Hindlimb muscle (tissue), 1 donor: ENCODE measurements at places on chromosomes 2 and 18.

DNA sequence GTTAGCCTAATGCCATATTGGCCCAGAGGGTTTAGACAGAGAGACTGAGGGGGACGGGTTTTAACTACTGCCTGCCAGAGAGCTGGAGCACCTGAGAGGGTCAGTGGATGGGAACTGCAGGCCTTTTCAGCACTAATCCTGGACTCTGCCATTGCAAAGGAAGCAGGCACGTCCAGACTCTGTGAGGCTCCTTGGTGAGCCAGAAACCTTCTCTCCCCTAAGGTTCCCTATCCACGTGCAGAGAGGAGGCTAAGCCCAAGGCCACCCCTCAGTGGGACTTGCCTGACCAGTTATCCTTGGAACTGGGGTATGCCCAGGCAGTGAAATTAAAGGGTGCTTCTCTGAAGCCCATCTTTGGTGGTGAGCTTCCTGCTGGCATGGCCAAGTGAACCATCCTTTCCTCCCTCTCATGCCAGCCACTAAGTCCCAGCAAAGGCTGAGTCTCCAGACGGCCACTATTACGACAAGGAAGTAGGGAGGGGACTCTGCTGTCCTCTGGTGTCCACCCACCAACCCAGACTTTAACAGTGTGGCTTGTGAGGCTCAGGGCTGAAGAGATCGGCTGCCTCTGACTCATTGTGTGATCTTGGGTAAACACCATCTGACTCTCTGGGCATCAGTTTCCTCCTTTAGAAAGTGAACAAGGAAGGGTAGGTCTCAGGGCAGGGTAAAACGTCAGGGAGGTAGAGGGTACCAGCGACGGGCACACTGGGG lies 3.9 kb upstream of the MLPH start:
- no peak for DNase-seq

GRCh38 chr18:79355433-79356335 lies 40.0 kb upstream of the NFATC1 start:
- no peak for DNase-seq

- DNase-seq: no peak
Measured at GRCh38 chr2:28904802-28905457, 10.5 kb downstream of the WDR43 start.

DNA sequence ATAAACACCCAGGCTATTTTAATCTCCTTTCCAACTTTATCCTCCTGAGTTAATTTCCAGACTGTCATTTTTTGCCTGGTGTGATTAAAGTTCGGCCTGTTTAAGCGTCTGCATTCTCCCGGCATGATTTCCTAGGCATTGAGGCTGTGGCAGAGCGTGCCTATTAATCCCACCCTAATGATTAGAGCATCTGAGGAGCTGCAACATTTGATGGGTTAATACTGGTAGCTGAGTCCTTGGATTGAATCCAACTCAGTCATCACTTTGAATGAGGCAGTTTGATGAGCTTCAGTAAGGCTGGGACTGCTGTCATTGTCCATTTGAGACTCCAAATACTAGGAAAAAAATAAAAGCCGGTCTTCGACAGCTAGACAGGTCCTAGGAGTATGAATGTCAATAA lies 882.5 kb downstream of the SLC4A3 start:
- no peak for DNase-seq

- DNase-seq: no peak
Measured at GRCh38 chr2:178526256-178526655, 46.0 kb downstream of the PLEKHA3 start.

DNA sequence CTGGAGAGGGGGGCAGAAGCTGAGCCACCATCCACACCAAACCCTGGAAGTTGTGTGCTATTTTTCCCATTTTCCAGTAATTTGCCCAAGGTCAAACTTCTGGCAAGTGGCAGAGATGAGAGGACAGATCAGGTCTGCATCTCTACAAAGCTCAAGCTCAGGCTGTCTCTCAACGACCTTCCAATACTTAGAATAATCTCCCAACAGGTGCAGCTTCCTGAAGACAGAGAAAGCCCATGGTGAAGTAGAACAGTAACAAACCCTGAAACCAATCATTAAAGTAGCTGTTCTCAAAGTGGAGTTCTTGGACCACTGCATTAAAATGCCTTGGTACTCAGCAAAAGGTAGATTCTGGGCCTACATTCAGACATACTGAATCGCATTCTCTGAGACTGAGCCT lies 37.6 kb downstream of the TMEM131 start:
- DNase-seq: no peak

- DNase-seq: no peak
Measured at GRCh38 chr2:145765874-145766273, 1246.0 kb upstream of the ZEB2 start.

DNA sequence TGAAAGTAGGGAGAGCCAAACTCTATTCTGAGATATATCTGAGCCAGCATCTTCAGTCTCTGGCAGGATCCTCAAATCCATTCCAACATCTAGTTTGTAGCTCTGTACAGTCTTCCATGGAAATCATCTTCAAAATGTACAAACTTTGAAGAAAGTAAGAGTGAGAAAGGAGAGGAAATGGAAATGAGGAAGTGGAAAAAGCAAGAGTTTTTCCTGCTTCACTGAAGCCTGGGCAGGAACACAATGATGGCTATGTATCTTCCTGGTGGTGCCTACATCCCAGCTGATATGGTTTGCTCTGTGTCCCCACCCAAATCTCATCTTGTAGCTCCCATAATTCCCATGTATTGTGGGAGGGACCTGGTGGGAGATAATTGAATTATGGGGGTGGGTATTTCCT lies 4.1 kb upstream of the RPIA start:
- DNase-seq: no peak

DNA sequence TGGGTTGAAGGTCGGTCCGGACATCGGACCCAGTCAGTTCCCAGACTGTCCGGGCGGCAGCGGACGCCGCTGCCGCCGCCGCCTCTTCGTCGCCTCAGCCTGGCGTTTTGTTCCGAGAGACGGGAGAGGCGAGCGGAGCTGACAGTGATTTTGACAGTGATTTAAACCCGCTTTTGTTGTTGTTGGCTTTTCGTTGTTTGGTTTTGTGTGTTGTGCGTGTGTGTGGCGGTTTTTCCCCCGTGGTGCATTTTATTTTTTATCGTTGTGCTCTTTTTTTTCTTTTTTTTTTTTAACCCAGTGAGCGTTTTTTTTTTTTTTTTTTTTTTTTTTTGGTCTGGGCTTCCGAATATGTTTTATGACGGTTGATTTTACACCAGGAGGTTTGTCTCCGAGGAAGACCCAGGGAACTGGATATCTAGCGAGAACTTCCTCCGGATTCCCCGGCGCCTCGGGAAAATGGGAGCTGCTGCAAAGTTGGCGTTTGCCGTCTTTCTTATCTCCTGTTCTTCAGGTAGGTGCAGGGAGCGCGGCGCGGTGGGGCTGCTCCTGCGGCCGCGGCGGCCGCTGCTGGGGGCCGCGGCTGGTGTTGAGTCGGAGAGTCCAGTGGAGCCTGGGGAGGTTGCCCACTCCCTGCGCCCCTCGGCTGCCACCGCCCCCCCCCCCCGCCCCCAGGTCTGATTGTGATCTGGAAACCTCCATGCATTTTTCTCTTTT lies at the start of gene ACVR2A:
TSS of gene ACVR2A (plus strand) at position 333 of the 714 bp plus-strand sequence. CDS start at position 457, 124 bp downstream.
- peak; percentile 52 for DNase-seq

GRCh38 chr2:159775021-159775420 lies 23.0 kb downstream of the CD302 start:
- DNase-seq: no peak

GRCh38 chr2:62966991-62967390 lies 83.6 kb upstream of the OTX1 start:
- no peak for DNase-seq

- DNase-seq: no peak
Measured at GRCh38 chr2:136008205-136008865, 22.9 kb upstream of the DARS1 start.

DNA sequence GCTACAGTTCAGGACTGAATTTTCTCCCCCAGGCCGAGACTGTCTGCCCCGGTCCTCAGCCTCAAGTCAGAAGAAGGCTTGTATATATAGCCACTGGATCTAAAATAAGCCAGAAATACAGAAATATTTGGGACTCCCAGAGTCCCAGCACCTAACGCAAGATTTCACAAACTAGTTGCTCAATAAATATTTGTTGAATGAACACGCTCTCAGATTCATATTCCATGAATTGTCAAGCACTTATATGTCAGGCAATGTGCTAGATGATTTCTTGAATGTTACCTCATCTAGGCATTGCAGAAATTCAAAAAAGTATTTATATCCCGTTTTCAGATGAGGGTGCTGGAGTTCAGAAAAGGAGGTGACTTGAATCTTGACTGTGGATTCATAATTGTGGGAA lies 163.7 kb upstream of the KLHL29 start:
- DNase-seq: no peak

- no peak for DNase-seq
Measured at GRCh38 chr2:202717598-202718310, 83.0 kb downstream of the FAM117B start.

- DNase-seq: no peak
Measured at GRCh38 chr2:86315084-86315483, 22.3 kb downstream of the REEP1 start.

DNA sequence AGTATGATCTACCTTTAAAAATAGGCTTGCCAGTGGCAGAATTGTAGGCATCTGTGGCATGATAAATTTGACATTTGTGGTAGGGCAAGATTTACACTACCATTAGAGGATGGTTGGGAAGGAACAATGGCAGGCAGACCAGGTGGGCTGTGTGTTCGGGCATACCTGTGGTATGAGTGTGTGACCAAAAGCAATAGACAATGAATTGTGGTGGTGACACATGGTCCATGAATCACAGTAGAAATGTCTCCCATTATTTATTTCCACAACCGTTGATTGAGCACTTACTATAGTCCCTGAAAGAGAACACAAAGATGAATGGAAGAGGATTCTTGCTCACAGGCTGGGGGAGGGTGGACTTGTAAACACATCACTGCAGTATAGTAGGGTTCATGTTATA lies 29.9 kb upstream of the RUFY4 start:
- DNase-seq: no peak

GRCh38 chr18:41034413-41034812 lies 920.6 kb upstream of the PIK3C3 start:
- DNase-seq: no peak

- no peak for DNase-seq
Measured at GRCh38 chr2:85511008-85511811, 27.8 kb upstream of the MAT2A start.

GRCh38 chr18:76460482-76460881 lies 34.6 kb downstream of the ZNF516 start:
- no peak for DNase-seq

- DNase-seq: no peak
Measured at GRCh38 chr2:241933179-241933911, 63.8 kb downstream of the RTP5 start.

GRCh38 chr2:50449306-50449705 lies 582.6 kb downstream of the NRXN1 start:
- DNase-seq: no peak

DNA sequence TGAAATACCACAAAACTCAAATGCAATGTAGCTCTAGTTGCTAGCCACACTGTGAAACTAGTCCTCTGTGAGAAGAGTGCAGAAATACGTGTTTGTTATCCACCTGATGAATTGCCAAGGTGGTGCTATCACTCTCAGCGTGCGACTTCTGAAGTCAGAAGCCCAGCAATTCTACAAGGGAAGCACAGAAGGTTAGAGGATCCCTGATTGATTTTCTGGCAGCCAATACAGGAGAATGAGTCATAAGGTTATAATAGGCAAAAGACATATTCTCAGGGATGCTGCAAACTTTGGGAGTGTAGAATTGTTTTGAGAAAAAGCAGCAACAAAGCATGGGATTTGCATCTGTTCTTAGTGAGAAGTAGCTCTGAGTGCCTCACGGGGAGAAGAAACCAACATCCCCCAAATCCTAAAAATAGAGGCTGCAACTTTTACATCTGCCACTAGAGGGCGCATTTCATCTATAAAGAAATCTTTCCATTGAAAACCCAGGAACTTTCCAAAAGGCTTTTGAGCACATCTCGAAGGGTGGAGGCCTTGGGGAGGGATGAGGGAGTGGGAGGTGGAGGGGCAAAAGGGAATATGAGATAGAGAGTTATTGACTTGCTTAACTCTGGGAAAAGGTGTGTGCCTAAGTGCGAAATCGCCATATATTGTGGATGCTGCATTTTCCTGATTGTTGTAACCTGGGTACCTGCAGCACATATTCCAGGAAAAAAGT lies 78.0 kb downstream of the TMEM182 start:
- peak; percentile 38 for DNase-seq

DNA sequence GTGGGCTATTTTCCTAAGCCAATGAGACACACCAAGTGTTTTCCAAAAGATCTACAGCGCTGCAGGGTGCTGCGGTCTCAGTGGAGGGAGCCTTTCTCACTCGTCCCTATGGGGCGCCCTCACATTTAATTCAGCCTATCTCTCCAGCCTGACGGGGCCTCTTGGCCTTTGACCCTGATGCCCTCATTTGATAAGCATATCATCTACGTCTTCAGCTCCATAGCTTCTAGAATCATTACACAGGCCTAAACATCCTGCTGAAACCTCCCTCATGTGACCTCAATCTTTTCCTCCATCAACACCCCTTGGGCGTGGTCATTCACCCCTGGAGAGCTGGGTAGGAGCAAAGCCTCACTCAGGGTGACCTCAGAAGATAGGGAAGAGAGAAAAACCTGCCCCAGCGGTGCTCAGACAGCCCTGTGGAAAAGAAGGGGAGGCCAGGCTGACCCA lies 57.4 kb downstream of the CYP26B1 start:
- DNase-seq: no peak

- DNase-seq: no peak
Measured at GRCh38 chr2:138474100-138474825, 27.3 kb upstream of the SPOPL start.

DNA sequence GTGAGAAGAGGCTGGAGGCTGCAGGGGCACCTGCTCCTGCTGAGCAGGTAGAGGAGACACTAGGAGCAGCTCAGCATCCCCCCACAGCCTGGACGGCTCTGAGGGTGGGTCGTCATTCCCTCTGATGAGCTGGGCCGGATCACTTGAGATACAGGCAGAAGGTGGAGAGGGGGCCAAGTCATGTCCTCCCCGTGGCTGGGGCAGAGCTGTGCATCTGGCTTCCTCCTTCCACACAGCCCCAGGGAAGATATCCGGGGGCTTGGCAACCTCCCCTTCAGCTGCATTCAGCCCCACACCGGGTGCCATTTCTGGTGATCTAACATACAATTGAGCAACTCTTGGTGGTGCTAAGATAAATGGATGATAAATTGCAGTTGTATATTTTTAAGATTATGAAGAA lies 236.9 kb downstream of the LDLRAD4 start:
- DNase-seq: no peak

DNA sequence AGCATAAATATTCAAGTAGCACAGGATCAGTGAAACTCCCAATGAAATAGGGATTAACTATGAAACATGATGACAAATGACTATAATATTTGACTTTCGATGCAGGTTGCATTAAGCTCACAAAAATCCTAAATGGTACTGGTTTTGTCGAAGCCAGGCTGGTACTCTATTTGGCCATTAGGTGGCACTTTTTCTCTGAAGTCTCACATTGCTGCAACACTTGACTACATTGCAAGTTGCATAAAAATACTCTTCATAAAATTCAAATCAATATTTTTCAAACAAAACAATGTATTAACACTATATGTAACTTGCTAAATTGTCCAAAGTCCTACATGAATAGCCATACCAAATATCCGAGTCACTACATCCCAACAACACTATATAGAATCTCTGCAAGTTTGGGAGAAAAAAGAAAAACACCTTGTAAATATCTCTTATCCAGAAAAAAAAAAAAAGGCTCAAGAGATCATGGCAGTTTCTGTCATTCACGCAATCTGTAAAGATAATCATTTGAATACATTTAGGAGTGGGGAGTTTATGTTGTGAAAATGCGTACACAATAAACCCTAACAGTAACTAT lies 9.5 kb downstream of the RTTN start:
- DNase-seq: peak; percentile 26

GRCh38 chr18:64254399-64255093 lies 105.7 kb upstream of the LINC00305 start:
- no peak for DNase-seq

GRCh38 chr2:219509780-219510511 lies 4.3 kb upstream of the ASIC4 start:
- DNase-seq: peak; percentile 68
